AG04450 (cell line): ENCODE measurements at places on chromosomes 2 and 18.

DNA sequence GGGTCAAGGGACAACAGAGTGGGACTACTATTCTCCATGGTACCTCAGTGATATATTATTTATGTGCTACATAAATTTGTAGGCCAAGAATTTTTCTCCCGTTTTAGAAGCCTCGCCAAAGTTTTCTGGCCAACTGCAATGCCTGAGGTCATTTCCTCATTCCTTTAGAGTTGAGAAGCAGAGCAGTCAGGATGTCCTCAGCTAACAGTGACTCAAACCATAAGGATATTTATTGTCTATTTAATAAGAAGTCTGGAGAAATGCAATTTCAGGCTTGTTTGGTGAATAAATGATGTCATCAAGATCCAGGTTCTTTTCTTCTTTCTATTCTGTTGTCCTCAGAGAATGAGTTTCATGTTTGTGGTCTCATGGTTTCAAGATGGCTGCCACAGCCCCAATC is 91.0 kb downstream of the ADCYAP1 start:
- no peak for DNase-seq

DNA sequence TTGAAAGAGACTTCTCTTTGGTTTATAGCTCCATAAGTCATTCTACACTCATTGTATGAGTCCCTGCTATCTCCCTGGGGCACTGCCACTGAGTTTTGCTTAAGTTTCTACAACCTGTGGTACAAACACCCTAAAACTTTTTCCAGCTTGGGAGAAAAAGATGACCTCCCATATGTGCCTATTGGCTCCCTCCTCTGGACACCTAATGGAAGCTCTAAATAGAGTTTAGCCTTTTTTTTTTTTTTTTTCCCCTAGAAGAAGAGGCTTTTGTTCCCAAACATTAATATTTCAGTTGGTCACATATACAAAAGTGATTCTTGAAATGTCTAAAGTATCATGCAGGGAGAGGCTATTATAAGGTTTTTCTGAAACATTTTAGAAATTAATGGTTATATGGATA is 547.2 kb upstream of the TMEFF2 start:
- no peak for DNase-seq

- no peak for DNase-seq
Observed at GRCh38 chr2:233444501-233444900, 90.2 kb downstream of the DGKD start.

GRCh38 chr2:232534940-232535651 is 4.4 kb upstream of the CHRNG start:
- no peak for DNase-seq

- no peak for DNase-seq
Observed at GRCh38 chr2:193847130-193847529, 1652.4 kb upstream of the TMEFF2 start.

GRCh38 chr2:63287956-63288355 is 237.3 kb downstream of the OTX1 start:
- no peak for DNase-seq

DNA sequence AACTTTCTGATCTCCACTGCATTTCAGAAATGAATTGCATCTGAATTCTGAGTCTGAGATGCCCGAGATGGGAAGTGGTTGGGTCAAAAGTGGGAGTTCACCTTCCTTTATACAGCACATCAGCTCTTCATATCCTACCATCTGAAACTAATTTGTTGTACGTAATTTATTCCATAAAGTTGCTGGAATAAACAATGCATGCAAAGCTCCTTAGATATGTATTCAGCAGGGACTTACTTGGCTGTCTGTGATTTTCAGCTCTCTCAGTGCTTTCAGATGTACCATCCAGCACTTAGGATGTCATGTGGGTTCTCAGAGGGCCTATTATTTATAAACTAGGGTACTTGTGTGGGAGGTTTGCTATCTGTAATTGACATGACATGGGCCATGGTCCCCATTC is 46.9 kb upstream of the EFEMP1 start:
- no peak for DNase-seq

DNA sequence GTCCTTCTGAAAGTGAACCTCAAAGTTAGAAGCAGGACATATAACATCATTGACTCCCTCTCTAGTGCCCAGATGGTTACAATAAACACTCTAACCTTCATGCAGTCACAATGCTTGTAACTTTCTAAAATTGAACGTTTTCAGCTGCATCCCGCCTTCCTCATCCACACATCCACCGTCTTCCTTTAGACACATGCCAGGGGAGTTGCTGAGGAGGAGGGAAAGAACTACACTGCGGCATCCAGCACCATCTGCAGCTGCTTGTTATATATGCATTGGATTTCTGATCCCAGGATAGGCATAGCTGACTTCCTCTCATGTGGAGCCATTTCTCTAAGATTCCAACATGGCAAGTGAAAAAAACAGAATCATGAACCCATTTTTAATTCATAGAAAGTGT is 96.8 kb downstream of the FBXO15 start:
- no peak for DNase-seq

- DNase-seq, result no peak
Observed at GRCh38 chr2:10733566-10733925, 12.1 kb downstream of the ATP6V1C2 start.

DNA sequence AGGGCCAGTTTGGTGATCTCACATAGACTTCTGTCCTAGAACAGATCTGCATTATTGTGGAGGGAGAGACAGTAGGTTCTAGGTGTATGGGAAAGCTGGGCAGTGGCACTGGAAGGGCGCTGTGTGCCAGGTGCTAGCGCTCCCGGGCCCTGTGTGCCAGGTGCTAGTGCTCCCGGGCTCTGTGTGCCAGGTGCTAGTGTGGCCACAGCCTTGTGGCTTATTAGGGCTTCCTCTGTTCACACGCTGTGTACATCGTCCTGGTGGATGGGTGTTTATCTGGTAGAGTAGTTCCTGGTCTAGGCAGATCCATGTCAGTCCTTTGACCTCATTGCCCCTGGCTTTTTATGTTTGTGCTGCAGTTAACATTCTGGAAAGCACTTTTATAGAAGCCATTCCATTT is 263.4 kb downstream of the AGAP1 start:
- no peak for DNase-seq

DNA sequence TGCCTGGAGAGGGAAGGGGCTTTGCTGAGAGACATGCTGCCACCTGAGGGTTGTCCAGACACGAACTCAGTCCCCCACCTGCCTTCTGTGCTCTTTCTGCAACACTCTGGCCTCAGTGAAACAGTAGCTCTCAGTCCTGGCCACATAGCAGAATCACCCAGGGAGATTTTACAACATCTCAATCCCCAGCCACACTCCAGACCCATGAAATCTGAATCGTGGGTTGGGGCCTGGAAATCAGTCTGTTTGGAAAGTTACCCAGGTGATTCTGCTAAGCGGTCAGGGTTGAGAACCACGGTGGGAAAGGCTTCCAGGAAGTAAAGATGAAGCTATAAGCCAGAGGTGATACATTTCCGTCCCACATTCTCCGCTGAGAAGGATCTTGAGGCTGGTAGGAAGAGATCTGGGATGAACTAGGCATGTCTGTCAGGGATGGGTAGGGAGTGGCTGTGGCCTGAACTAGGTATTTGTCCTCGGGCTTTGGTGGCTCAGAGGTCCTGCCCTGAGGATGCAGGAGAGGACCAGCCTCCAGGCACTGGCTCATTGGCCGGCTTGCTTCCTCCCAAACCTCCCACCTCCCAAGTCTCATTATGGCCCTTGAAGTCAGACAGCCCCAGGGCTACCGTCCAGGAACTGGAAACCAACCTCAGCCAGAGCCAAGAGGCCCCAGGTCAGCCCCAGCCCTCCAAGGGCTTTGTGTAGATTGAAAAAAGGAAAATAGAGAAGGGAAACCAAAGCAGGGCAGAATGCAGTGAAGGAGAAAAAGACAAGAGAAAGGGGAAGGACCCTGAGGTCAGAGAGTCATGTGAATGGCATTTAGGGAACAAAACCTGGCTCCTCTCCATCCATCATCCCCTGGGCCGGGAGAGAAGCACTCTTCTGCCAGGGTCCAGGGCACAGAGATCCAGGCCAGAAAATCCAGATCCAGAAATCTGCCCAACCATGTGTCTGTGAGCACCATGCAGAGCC is 119.6 kb downstream of the ZFP36L2 start:
- DNase-seq, result no peak

DNA sequence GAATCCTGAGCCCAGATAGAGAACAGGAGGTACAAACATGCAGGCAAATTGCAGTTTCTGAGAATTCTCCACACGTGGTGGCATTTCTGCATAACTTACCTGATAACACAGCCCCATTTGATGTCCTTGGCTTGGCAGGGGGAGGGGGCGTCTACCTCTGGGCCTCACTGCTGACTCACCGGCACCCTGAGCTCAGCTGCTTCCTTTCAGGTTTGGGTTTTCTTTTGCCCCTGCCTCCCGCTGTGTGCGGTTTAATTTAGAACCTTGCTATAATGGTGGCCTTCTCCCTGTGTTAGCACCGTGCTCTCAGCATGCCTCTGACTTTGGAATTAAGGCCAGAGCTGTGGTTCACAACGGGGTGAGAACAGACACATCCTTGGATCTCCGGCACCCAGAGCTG is 4.4 kb downstream of the CTIF start:
- DNase-seq, result no peak

DNA sequence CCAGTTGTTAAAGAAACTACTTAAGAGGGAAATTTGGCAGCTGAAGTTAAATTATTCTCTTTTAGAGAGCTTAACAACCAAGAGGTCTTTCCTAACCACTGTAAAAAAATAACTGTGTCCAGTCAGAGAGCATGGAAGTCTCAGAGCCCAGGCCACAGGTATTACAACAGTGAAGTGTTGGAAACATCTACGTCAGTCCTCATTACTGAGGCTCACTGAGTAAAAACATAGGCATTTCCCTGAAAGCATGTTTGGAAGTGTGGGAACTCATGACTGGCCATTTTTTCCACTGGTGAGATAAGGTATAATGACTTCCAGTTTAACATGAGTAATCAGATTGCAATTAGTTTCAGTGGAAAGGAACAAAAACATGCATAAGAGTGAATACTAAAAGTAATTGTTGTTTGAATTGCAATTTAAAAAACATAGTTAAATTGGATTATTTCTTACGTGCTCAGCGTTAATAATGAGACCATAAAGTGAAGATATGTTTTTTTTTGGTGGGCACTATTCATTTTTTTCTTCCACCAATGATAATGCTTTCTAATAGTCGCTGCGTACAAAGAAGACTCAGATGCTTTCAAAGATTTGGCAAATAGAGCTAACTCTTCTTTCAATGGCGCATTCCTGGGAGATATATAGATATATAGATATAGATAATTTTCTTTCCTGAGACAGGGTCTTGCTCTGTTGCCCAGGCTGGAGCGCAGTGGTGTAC is 60.8 kb downstream of the EFEMP1 start:
- DNase-seq, result peak; percentile 99

GRCh38 chr2:153940511-153940910 is 68.8 kb downstream of the GALNT13 start:
- DNase-seq, result no peak

- DNase-seq, result no peak
Observed at GRCh38 chr2:117523711-117524238, 290.7 kb upstream of the DDX18 start.

- no peak for DNase-seq
Observed at GRCh38 chr2:80459028-80459427, 154.5 kb upstream of the LRRTM1 start.

DNA sequence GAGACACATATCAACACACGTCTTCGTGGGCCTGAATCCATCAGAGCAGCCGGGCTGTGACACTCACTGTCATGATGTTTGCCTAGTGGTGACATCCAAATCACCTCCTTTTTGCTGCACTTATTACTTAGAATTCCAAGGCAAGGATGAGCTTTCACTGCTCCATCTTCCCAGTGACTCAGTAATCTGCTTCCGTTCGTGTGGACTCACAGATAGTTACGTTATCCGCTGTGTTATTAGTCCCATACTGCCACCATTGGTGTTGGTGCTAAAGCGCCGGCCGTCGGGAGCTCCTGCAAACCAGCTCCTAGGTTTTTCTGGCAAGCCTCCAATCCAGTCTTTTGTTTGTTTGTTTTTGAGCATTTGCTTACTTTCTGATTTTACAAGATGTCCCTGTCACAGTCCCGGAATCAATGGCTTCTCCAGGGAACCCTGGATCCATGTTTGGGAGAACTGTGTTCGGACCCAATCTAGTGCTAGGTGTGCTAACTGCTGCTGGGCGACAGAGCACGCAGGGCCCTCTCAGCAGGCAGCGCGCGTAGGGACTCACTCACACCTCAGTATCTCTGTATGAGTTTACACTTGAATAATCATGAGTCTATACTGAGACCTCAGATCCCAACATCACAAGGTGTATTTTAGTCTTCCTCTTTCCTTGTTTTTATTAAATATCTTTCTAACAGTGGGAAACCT is 42.6 kb downstream of the HDAC4 start:
- DNase-seq, result no peak

GRCh38 chr2:237205561-237205971 is 119.9 kb downstream of the COPS8 start:
- DNase-seq, result no peak

DNA sequence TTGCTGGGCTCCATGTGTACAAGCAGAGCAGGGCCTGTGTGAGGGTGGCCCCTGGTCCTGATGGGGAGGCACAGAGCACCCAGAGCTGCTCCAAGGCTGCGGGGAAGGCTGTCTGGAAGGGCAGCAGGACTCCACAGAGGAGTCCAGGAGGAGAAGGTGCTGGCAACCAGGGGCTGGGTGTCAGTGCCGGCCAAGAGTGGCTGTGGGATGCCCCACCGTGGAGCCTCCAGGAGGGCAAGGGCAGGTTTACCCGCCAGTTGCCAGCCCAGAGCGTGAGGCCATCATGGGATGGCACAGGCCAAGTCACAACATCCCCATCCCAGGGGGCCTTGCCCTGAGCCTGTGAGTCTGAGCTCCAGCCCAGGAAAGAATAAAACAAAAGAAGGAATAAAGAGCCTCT is 241.8 kb downstream of the NAPG start:
- no peak for DNase-seq

DNA sequence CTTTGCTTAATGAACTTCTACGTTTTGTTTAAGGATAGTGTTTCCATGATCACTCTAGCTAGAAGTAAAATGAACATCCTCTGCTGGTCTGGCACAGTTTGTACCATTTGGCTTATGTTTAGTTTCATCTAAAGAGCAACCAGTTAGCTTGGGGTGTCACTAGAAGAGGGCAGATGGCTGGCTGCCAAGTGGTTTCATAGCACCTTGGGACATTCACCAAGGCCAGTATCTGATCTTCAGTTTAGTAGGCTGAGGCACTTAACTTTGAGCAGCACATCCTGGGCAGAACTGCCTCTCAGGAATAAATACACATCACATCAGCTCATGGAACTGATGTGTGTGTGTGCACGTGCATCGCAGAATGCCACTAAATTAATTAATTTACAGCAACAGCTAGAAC is 68.4 kb downstream of the NXPH2 start:
- DNase-seq, result no peak

DNA sequence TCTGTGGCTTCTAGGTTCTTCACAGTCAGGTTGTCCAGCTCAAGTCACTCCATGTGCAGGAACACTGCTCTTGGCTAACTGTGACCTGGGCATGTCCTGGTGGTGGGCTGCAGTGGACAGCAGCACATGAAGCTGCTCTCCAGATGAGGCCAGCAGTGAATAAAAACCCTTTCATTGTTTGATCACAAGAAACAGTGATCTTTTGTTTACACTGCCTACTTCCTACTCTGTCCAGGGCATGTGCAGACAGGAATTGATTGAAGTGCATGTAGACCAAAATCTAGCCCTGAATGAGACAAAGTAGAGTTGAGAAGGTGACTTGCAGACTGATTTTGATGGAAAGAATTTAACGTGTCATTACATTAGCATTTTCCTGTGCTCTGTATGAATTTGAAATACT is 34.9 kb downstream of the BCL2L11 start:
- DNase-seq, result no peak

GRCh38 chr2:187547353-187547979 is 6.8 kb downstream of the TFPI start:
- peak; percentile 81 for DNase-seq

GRCh38 chr2:172710584-172711047 is 25.0 kb upstream of the RAPGEF4 start:
- peak; percentile 74 for DNase-seq

GRCh38 chr18:74524097-74524496 is 10.2 kb upstream of the CNDP1 start:
- DNase-seq, result no peak
